ENCODE measurements at places on chromosomes 1 and 21.

DNA sequence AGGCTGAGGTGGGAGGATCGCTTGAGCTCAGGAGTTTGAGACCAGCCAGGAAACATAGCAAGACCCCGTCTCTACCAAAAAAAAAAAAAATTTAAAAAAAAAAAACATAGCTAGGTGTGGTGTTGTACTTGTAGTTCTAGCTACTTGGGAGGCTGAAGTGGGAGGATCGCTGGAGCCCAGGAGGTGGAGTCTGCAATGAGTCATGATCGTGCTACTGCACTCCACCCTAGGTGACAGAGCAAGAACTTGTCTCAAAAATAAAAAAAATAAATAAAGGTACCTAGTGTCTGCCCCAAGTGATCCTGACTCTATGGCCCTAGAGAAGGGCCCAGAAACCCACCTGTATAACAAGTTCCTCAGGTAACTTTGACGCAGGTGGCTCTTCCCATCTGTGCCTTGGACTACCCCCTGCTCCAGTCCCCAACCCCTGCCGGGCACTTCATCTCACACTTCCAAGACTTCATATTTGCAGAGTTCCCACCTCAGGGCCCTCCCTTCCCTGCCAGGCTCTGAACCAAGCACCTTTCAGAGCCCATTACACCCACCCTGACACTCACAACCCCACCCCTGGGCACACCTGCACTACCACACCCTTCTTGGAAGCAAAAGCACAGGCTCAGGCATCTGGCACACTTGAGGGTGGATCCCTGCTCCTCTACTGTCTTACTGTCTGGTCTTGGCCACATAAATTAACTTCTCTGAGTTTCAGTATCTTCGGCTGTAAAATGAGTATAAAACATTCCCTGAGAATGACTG is 80.2 kb upstream of the KLHDC7A start:
- DNase-seq: no peak
- no peak overlapping the region for H3K4me3 ChIP-seq
- H3K27me3 ChIP-seq: no peaks in the 10 kb centered on the region
- no peaks in the 10 kb centered on the region for H3K36me3 ChIP-seq

- no peaks in the 10 kb centered on the region for H3K36me3 ChIP-seq
- no peak for DNase-seq
Measured at GRCh38 chr1:153429266-153430165, 13.2 kb downstream of the S100A7A start.

DNA sequence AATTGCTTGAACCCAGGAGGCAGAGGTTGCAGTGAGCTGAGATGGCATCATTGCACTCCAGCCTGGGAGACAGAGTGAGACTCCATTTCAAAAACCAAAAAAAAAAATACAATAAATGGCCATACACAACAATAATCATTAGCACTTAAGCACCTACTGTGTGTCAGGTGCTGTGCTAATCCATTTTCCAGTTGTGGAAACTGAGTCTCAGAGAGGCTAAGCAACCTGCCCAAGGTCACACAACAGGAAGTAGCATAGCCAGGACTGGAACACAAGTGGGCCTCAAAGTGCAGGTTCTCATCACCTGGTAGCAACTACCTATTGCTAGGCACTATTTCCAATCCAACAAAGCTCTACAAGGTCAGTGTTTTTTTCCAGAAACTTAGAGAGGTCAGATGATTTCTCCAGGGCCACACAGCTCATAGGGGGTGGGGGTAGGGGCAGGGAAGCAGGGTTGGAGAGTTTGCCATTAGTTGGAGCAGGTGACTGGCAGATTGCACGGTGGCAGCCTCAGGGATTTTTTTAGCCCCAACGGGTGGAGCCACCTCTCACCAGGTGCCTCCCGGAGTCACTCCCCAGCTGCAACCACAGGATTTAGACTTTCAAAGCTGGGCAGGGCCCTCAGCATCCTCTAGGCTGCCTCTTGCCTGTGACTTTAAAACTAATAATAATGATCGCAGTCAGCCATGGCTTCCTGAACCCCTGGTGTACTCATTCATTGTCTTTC is 52.5 kb upstream of the ID3 start:
- H3K4me1 ChIP-seq: no peaks in the 10 kb centered on the region
- no peaks in the 10 kb centered on the region for H3K36me3 ChIP-seq
- no peak overlapping the region for H3K27ac ChIP-seq
- DNase-seq: no peak

GRCh38 chr1:45846931-45847330 is 43.5 kb downstream of the MAST2 start:
- no peak overlapping the region for H3K4me3 ChIP-seq
- H3K36me3 ChIP-seq: no peaks in the 10 kb centered on the region
- H3K27ac ChIP-seq: no peak overlapping the region

DNA sequence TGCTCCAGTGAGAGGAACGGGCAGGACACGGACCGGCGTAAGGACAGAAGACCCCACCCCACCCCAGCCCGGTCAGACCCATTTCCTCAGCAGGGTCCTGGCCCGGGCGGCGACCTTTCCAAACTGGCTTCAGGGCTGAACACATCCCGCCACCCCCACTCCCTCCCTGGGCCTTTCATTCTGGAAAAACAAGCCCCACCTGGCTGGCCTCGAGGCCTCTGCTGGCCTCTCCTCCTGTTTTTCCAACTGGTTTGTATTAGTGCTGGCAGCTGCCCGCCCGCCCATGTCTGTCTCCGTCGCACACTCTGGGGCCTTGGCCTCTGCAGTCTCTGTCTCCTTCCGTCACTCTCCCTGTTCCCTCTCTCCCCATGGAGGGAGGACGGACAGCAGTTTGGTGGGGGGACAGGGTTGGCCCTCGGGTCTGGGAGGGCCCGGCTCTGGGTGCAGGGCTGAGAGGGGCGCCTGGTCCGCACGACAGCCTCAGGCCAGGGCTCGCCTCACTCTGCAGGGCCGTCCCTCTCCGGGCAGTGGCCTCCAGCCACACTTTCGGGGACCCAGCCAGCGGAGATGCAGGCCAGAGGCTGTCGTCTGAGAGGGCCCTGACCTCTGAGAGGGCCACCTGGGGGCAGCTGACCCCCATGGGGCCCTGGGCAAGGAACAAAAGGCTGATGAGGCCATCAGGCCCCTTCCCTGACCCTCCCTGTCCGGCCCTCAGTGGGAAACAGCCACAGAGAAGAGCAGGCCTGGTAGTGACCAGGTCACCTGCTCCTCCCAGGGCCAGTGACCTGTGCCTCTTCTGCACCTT is 1.5 kb upstream of the MXRA8 start:
- peak overlapping the region; percentile 91 for H3K27ac ChIP-seq
- peaks cover 2% of the 10 kb centered on the region for H3K36me3 ChIP-seq
- no peak overlapping the region for H3K4me3 ChIP-seq
- peaks cover 61% of the 10 kb centered on the region for H3K4me1 ChIP-seq
- no peak for DNase-seq
- H3K27me3 ChIP-seq: peaks cover 11% of the 10 kb centered on the region

DNA sequence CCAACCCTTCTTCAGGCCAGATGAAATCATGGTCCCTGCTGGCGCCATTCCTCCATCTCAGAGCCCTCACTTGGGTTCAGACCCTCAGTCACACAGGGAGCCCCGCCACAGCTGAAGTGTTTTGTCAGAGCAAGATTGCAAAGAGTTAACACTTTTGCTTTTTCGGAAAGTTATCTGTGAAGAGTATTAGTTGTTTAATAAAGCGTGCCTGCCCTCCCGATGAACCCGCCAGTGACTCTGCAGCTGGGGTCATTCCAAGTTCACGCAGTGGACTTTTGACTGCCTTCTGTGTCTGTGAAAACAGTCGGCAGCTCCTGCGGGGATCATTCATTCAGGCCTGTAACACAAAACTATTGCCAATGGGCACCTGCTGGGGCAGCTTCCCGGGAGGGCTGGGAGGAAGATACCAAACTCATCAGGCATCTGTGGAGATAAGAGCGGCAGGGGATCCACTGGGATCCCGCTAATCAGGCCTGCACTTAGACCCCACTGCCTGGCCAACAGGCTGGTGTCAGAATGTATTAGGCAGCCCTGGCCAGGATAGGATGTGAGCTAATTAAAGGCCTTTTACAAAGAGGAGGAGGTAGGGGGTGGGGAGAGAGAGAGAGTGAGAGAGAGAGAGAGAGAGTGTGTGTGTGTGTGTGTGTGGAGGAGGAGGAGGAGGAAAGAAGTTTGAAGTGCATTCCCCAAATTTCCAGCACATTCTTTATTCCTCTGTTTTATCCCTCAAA is 184.5 kb downstream of the DHRS3 start:
- no peak overlapping the region for H3K4me3 ChIP-seq
- H3K36me3 ChIP-seq: no peaks in the 10 kb centered on the region
- H3K4me1 ChIP-seq: peaks cover 30% of the 10 kb centered on the region
- H3K27ac ChIP-seq: peak overlapping the region; percentile 92

DNA sequence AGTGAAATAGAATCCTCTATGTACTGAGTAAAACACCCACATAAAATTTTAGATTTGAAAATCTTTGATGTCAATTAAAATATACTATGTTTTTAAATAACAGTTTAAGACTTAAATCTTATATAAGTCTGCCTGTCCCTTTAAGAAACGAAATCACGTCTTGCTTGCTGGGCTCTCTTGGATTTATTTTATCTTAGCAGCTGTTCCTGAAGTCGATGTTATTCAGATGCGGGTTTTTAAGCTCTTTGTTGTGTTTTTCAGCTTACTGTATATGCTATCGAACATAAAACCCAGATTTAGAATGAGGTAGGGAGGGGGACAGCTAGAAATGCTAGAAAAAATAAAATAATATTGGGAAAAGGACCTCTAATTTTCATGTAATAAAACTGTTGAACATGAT is 11.1 kb upstream of the SSX2IP start:
- no peaks in the 10 kb centered on the region for H3K4me1 ChIP-seq
- no peak overlapping the region for H3K27ac ChIP-seq
- no peaks in the 10 kb centered on the region for H3K27me3 ChIP-seq
- H3K4me3 ChIP-seq: no peak overlapping the region
- no peak for DNase-seq

GRCh38 chr1:25692560-25692959 is 76.0 kb downstream of the MAN1C1 start:
- DNase-seq: no peak
- H3K4me1 ChIP-seq: peaks cover 36% of the 10 kb centered on the region
- H3K4me3 ChIP-seq: no peak overlapping the region
- no peaks in the 10 kb centered on the region for H3K36me3 ChIP-seq

GRCh38 chr1:53270873-53271272 is 32.6 kb upstream of the MAGOH start:
- peaks cover 80% of the 10 kb centered on the region for H3K36me3 ChIP-seq
- H3K27ac ChIP-seq: no peak overlapping the region

- H3K4me1 ChIP-seq: peaks cover 19% of the 10 kb centered on the region
- DNase-seq: no peak
- no peaks in the 10 kb centered on the region for H3K36me3 ChIP-seq
- no peaks in the 10 kb centered on the region for H3K27me3 ChIP-seq
- no peak overlapping the region for H3K27ac ChIP-seq
Measured at GRCh38 chr1:7341145-7341905, 429.8 kb upstream of the VAMP3 start.

GRCh38 chr1:210681158-210681557 is 352.5 kb downstream of the HHAT start:
- H3K27me3 ChIP-seq: no peaks in the 10 kb centered on the region
- no peaks in the 10 kb centered on the region for H3K4me1 ChIP-seq
- H3K36me3 ChIP-seq: no peaks in the 10 kb centered on the region
- no peak overlapping the region for H3K4me3 ChIP-seq
- no peak for DNase-seq
- H3K27ac ChIP-seq: no peak overlapping the region

DNA sequence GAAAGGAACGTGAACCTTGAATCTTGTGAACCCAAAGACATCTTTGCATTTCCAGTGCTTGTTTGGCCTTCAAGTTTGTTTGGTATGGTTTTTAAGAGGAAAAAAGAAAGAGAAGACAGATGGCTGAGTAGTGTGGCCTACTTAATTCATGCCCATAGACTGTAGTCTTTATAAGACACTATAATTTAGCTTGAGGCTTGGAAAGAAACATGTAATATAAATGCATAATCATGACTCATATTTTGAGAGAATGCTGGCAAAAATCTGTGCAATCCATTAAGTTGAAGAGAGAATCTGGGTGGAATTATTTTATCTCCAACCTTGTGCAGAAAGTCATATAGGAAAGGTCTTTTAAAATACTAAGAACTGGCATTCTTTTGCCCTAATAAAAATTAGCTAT is 179.3 kb downstream of the SIPA1L2 start:
- no peaks in the 10 kb centered on the region for H3K4me1 ChIP-seq
- peaks cover 4% of the 10 kb centered on the region for H3K36me3 ChIP-seq
- H3K4me3 ChIP-seq: no peak overlapping the region
- no peak for DNase-seq
- H3K27me3 ChIP-seq: no peaks in the 10 kb centered on the region

GRCh38 chr1:205972081-205972480 is 28.8 kb upstream of the SLC26A9 start:
- no peak overlapping the region for H3K27ac ChIP-seq
- H3K4me3 ChIP-seq: no peak overlapping the region
- H3K4me1 ChIP-seq: peaks cover 18% of the 10 kb centered on the region
- H3K36me3 ChIP-seq: no peaks in the 10 kb centered on the region

DNA sequence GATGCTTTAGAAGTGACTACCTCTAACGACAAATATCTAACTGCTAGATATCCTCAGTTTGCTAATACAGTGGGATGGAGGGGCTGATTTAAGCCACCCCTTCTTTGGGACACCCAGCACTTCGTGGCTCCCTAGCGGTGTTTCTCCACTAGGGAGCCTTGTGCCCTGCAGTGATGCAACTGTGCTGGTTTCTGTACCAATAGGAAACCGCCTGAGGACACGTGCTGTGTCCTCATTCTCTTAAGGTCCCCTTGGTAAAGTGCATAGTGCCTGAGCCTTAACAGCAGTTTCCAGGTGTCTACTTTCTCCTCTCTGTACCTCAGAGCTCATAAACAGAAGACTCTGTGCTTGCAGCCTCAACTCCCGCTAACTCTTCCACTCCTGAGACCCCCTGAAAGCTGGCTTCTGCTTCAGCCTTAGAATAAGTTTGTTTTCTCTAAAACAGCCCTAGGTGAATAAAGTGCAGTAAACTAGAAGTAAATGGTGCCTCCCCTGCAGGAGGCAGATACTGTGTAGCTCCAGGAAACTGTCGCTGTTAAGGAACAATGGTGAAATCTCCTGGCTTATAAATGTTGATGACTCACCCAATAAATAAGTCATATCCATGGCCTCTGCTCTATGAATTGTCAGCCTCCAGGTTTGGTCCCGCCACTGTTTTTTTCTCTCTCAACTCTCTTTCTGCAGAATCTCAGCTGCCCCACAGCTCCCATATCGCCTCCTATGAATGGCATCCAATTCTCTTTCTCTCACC is 130.4 kb downstream of the AK5 start:
- H3K27me3 ChIP-seq: no peaks in the 10 kb centered on the region
- H3K4me1 ChIP-seq: no peaks in the 10 kb centered on the region
- no peak overlapping the region for H3K4me3 ChIP-seq
- no peak overlapping the region for H3K27ac ChIP-seq
- DNase-seq: no peak

DNA sequence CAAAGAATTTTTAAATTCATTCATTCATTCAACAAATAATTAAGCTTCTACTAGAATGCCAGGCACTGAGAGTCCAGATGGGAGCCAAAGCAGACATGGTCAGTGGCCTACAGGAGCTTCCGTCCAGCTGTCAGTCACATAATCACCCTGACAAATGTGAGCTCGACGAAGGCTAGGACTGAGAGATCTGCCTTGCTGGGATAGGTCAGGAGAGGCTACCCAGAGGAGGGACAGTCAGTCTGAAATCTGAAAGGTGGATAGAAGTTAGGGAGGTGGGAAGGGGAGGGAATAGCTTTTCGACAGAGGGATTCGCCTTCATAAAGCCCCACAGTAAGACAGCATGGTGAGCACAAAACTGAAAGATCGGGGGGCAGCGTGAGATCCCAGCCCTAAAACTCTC is 8.3 kb downstream of the EPHX1 start:
- H3K4me1 ChIP-seq: peaks cover 45% of the 10 kb centered on the region
- no peak overlapping the region for H3K27ac ChIP-seq
- H3K4me3 ChIP-seq: no peak overlapping the region
- no peak for DNase-seq

- H3K27ac ChIP-seq: peak overlapping the region; percentile 7
- peaks cover 3% of the 10 kb centered on the region for H3K36me3 ChIP-seq
- DNase-seq: no peak
- H3K4me3 ChIP-seq: no peak overlapping the region
- H3K4me1 ChIP-seq: peaks cover 22% of the 10 kb centered on the region
- no peaks in the 10 kb centered on the region for H3K27me3 ChIP-seq
Measured at GRCh38 chr1:150536836-150537731, 12.1 kb upstream of the ADAMTSL4 start.
